ENCODE measurements at places on chromosomes 16 and 17.

- DNase-seq = no peak
Measured at GRCh38 chr17:63925615-63926014, 6.5 kb downstream of the CD79B start.

DNA sequence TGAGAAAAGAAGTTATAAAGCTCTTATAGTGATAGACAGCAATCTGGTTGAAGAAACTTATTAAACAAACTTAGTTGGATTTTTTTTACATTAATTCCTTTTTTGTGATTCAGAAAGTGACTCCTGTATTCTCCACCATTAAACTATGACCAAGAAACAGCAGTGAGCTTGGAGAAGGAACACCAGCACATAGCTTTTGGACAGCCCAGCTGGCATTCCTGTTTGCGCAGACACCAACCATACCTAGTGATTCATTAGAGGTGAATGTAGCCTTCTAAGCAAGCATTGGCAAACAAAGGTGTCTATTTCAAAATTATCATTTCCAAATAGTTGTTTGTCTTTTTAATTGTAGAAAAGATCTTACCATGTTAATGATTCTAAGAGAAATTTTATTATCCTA lies 94.4 kb downstream of the STXBP4 start:
- no peak for DNase-seq

- DNase-seq = no peak
Measured at GRCh38 chr16:74448990-74449389, 27.7 kb upstream of the CLEC18B start.

DNA sequence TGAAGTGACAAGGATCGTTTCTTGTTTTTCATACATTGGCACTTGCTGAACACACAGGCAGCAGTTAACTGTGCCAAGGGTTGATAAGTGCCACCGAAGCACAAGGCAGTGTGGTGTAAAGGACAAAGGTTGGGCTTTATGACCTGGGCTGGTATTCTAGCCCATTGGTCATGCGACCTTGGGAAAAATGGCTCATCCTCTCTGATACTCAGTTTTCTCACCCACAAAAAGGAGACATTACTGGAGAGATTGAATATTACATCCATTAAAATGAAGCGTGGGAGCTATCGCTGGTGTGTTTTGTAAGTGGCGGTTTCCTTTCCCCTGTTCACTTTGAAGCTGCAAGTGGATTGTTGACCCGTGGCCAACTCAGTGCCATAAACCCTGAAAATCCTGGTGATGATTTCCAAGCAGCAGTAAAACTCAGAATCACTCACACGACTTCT lies 216.9 kb downstream of the HAPSTR1 start:
- no peak for DNase-seq

DNA sequence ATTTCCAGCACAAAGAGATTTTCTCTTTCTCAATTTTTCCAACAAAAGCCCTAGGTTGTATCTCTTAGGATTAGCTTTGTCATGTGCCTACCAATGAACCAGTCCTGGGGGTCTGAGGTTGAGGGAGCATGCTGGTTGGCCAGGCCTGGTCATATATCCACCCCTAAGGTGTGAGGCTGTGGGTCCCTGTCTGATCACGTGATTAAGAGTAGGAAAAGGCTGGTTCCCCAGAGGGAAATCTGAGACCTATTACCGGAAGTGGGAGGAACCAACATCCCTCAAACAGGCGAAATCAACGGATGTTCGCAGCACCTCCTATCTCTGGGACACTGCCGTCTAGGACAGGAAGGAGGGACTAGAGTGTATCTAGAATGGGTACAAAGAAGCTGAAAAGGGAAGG lies 185.7 kb upstream of the IRX5 start:
- no peak for DNase-seq

DNA sequence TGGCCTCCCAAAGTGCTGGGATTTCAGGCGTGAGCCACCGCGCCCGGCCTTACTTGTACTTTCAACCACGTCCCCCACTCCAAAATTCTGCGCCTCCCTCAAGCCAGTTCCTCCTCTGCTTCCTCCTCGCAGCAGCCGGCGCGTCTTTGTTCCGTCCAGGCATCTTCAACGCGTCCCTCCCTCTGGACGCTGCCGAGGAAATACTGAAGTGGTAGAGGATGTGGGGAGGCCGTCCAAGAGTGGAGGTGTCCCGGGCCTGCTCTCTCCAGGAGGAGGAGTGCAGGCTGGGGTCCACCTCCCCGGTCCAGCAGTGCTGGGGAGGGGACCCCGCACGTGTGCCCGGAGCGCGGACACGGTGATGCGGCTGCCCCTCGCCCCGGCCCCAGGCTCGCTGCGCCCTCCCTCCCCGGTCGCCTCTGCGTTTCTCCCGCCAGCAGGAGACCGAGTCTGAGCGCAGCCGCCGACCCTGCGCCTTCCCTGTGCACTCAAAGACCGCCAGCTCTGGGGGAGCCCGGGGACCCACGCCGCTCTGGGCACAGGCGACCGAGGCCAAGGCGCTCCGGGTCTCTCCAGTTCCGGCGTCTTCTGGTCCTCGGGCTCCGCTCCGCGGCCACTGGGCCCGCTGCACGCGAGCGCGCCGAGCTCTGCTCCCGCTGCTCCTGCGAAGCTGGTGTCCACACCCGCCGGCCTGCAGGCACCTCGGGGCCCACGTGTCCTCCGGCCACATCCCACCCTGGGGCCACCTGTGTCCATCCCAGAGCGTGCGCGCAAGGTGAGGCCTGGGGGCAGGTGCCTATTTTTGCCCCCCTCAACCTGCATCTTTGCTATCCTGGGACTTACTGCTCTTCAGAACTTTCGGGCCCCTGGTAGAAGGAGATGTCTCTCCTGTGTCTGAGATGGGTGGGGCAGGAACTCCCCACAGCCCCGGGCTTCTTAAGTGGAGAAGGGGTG lies 31.7 kb downstream of the OSBPL7 start:
- DNase-seq = peak; percentile 24

DNA sequence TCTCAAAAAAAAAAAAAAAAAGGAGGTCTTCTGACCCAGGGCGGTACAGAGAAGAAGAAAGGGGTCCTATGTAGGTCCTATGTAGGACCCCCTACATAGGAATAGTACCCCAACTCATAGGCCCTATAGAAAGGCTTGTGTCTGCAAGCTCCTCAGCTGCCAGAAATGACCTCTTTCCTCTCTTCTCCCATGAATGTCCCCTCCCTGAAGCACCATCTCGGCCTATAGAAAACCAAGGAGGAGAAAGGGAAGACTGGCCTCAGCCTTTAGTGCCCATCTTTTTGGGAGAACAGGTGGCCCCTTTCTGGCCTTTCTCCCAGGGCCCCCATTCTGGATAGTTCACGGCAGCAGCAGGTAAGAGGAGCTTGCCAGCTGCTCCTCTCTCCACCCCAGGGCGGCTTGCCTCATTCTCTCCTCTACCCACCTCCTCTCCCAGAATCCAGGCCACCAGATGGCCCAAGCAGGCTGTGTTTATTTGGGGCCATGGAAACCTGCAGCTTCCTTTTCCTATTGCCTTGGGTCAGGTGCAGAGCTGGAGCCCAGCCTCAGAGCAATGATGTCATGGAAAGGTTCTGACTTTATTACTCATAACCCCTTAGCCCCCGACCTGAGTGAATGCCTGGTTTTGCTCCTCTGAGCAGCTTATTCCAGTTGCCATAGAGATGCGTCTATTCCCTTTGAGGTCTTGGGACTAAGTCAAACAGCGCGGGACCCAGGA lies 1.6 kb upstream of the MRPL58 start:
- DNase-seq = no peak

Measured in stimulated activated CD8-positive, alpha-beta memory T cell treated with anti-CD3 and anti-CD28 coated beads, Interleukin-2, amount 100 ng/mL, for 1 hour (primary cell).